ENCODE measurements at places on chromosomes 7 and 10. TPM values are rescaled to one million over a fixed set of nuclear protein-coding genes. Genes with fewer than 3 reads are reported as not detected.

DNA sequence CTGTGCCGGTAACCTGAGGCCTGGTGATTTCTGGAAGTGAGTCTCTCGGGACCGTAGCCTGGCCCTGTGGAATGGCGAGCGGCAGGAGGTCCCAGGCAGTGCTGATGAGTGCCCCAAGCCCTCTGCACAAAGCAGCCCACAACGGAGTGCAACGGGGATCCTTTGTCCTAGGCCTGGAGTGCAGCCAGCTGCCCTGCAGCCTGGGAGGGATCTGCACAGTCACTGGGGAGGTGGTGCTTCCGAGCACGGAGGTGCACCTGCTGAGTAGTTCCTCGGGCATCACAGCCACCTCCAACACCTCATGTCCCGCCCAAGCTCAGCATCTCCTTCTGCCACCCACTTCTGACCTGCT, 162.8 kb upstream of the ZMIZ1 start:
- no peaks in the 10 kb centered on the region for H3K4me1 ChIP-seq
- no peaks in the 10 kb centered on the region for H3K27me3 ChIP-seq
- no peak overlapping the region for H3K4me3 ChIP-seq
- no peak overlapping the region for H3K27ac ChIP-seq
- no peak for DNase-seq

GRCh38 chr7:96306385-96307125, 15.3 kb downstream of the SLC25A13 start:
- no peak for DNase-seq
- H3K36me3 ChIP-seq: no peaks in the 10 kb centered on the region
- H3K27ac ChIP-seq: no peak overlapping the region
- H3K4me1 ChIP-seq: peaks cover 39% of the 10 kb centered on the region
- H3K4me3 ChIP-seq: no peak overlapping the region

DNA sequence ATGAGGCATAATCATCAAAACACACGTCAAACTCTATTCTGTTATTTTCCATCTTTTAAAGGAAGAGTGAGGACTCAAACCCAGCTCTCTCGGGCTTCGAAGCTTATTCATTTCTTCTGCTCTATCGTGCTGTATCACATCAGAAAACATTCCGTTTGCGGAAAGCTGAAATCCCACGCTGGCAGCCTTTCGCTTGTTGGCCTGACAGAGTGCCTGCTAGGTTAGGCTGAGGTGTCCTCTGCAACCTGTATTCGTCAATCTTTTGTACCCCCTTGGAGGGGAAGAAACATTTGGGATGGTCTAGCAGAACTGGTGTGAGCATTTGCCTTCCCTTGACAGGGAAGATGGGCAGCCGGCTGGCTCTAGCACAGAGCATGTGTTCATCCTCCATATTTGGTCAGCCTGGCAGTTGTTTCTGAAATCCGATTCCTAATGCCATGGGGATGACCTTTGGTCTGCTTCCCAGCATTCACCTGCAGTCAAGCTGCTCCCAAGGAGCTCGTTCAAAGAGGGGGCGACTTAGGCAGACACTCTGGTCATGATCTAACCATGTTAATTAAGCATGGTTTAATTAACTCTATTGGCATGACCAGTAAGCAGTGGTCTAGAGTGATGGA, 55.2 kb downstream of the TACC2 start:
- H3K4me3 ChIP-seq: no peak overlapping the region
- no peaks in the 10 kb centered on the region for H3K27me3 ChIP-seq
- no peaks in the 10 kb centered on the region for H3K36me3 ChIP-seq
- H3K27ac ChIP-seq: peak overlapping the region; percentile 62
- DNase-seq: no peak

The CYTH3 gene
- 21.0 TPM for total RNA-seq

The STK32C gene
- 6.5 TPM for total RNA-seq

DNA sequence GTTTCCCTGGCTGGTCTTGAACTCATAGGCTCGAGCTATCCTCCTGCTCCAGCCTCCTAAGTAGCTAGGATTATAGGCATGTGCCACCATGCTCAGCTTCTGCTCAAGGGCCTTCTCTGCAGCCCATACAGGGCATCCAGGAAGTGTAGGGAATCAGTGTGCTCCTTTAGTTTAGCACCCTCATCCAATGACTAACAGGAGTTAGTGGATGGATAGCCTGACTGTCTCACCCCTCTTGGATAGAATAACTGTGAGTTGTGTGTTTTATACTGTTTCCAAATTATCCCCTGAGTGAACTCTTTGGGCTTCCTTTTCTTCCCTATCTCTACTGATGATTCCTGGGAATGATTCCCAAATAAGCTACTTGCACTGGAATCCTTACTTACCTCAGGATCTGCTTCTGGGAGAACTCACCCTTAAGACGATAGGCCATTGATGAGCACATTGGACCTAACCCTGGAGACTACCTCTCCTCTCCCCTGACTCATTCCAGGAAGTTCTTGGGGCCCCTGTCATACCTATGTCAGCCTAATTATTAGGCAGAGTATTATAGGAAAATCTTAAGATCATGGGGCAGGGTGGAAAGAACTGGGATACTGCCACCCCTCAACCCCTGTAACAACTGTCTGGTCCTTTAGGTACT, 18.5 kb downstream of the STRIP2 start:
- H3K4me3 ChIP-seq: no peak overlapping the region
- no peaks in the 10 kb centered on the region for H3K27me3 ChIP-seq
- no peak for DNase-seq

DNA sequence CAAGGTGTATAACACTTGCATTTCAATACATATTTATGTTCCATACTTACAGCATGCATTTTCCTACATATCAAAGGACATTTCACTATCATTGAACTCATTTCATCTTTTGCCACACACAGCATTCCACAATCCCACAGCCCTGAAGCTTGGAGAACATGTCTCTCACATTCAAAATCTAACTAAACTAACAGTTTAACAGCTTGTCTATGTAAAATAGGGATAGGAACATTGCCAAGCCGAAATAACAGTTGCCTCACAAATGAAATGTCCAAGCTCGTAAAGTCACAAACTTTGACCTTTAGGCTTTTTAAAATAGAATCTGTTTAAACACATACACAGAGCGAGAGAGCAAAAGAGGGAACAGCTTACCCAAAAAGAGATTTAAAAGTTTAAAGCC, 65.3 kb downstream of the HGF start:
- H3K27me3 ChIP-seq: no peaks in the 10 kb centered on the region
- H3K4me1 ChIP-seq: no peaks in the 10 kb centered on the region
- no peak overlapping the region for H3K27ac ChIP-seq
- H3K4me3 ChIP-seq: no peak overlapping the region
- peaks cover 26% of the 10 kb centered on the region for H3K36me3 ChIP-seq

- no peaks in the 10 kb centered on the region for H3K4me1 ChIP-seq
- no peaks in the 10 kb centered on the region for H3K36me3 ChIP-seq
- peaks cover 42% of the 10 kb centered on the region for H3K27me3 ChIP-seq
- no peak for DNase-seq
Observed at GRCh38 chr10:49694466-49694865, 15.0 kb downstream of the C10orf53 start.

The MYL10 gene
- total RNA-seq: not detected

DNA sequence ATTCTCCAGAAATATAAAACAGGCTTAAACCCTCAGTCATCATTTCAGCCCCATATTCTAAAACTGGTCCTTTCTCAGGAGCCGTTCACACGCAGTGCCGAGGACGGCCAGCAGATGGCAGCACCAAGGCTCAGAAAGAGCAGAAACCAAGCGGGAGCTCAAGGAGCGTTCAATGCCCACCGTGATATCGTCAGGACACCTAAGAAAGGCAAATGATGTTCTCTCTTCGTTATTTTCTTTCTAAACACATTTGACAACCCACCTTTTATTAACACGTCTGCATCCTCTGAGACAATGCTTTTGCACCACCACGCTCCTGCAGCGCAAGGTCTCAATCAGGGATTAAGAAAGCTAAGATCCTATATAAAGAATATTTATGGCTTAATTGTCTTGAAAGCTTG, 45.7 kb upstream of the RBM33 start:
- peak; percentile 86 for DNase-seq
- no peak overlapping the region for H3K27ac ChIP-seq
- H3K36me3 ChIP-seq: no peaks in the 10 kb centered on the region
- H3K4me3 ChIP-seq: no peak overlapping the region
- no peaks in the 10 kb centered on the region for H3K4me1 ChIP-seq
- H3K27me3 ChIP-seq: no peaks in the 10 kb centered on the region

DNA sequence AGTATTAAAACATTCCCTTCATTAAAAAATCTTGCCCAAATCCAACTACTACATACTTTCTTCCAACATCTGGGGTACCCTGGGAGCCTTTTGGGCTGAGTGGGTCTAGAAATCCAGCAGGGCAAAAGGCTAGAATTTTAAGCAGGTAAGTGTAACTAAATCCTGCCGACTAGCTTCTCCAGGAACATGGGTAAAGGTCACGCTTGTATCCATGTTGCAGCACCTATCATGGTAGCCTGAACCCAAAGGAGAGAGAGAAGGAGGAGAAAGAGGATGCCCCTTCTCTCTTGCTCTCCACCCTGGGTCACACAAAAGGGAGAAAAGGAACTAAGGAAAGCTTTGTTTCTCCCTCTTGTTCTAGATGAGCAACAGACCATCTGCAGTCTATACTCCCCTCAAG, 53.3 kb downstream of the ZNF680 start:
- H3K4me3 ChIP-seq: no peak overlapping the region
- no peaks in the 10 kb centered on the region for H3K4me1 ChIP-seq
- H3K36me3 ChIP-seq: peaks cover 6% of the 10 kb centered on the region
- no peak overlapping the region for H3K27ac ChIP-seq
- DNase-seq: no peak

DNA sequence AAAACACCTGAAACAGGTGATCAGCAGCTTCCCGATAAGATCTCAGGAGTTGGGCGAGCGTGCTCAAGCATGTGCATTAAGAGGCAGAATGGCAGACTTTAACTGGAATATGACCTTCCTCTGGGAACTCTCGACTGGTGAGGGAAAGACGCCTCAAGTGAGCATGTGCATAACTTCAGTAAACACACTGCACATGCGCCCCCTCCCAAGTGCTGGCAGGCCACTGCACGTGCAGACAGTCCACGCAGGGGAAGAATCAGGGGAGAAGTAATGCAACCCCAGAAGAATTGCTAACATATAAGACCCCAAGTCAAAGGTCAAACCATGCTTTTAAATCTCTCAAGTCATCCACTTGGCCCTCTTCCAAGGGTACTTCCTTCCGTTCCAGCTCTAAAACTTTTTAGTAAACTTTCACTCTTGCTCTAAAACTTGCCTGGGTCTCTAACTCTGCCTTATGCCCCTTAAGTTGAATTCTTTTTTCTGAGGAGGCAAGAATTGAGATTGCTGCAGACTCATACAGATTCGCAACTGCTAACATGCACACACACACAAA, 541.0 kb downstream of the TNS3 start:
- no peaks in the 10 kb centered on the region for H3K36me3 ChIP-seq
- H3K27me3 ChIP-seq: no peaks in the 10 kb centered on the region
- H3K4me3 ChIP-seq: no peak overlapping the region
- peaks cover 47% of the 10 kb centered on the region for H3K4me1 ChIP-seq
- DNase-seq: no peak

- no peak overlapping the region for H3K27ac ChIP-seq
- no peaks in the 10 kb centered on the region for H3K36me3 ChIP-seq
- peak overlapping the region; percentile 53 for H3K4me3 ChIP-seq
Observed at GRCh38 chr7:78769481-78770101, 683.9 kb downstream of the MAGI2 start.

DNA sequence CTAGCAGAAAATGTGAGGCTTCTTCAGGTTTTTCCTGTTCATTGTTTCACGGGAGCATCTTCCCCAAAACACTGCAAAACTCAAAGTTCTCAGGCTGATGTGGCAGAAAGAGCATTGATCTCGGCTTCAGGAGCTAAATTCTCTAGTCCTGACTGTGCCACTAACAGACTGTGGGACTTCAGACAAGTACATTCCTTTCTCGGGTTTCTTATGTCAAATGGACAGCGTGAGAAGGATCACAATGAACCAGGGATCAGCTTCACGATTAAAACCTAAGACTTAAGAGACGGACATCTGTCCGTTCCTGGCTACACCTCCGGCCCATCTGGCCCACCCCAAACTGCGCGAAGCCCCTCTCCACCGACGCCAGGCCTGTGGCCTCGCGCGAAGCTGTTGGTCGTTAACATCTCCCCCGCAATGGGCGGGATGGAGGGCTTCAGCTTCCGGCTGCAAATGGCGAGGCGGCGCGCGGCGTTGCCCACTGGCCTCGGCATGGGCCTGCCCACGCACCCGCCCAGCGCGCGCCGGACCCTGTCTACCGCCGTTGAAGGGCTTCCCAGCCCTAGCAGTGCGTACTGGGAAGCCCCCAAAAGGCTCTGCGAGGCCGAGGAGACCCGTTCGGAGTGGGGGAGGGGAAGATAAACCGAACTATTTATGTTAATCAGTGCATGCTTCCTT, 549 bp upstream of the DDX50 start:
- H3K27me3 ChIP-seq: no peaks in the 10 kb centered on the region
- peak overlapping the region; percentile 100 for H3K27ac ChIP-seq
- H3K4me3 ChIP-seq: peak overlapping the region; percentile 39
- peak; percentile 83 for DNase-seq

The CYP26A1 gene
- not detected for total RNA-seq

The TRPV5 gene
- not detected for total RNA-seq

DNA sequence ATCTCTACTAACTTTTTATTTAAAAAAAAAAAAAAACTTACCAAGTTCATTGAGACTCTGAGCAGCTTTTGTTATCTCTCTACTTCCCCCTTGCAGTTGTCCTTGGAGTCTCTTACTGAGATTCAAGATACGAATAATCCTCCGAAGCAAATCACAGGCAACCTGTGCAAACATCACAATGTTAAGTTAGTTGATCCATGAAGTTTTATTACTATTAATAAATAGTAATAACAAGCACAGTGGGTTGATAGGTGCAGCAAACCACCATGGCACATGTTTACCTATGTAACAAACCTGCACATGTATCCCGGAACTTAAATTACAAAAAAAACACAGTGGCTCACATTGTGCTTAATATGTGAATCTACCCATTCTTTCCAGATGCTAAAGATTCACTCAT, 36.5 kb downstream of the COG5 start:
- DNase-seq: no peak
- H3K27ac ChIP-seq: no peak overlapping the region
- H3K4me3 ChIP-seq: no peak overlapping the region
- H3K36me3 ChIP-seq: no peaks in the 10 kb centered on the region
- H3K27me3 ChIP-seq: no peaks in the 10 kb centered on the region

The ANKRD61 gene
- not detected for total RNA-seq

DNA sequence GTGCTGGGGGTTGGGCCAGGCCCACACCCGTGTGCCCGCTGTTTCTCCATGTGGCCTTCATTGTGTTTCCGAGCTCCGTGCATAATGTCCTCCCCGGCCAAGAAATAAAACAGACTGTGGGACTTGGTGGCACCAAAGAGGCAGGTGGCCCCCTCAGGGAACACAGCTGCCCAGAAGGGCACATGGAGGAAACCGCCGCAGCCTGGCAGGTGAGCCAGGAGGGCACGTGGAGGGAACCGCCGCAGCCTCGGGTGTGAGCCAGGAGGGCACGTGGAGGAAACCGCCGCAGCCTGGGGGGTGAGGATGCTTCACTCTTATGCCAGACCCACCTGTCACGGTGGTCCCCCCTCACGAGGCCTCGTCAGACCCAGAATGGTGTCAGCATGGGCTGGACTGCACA, 288.7 kb downstream of the WDR37 start:
- no peak overlapping the region for H3K27ac ChIP-seq
- peaks cover 3% of the 10 kb centered on the region for H3K27me3 ChIP-seq
- no peak overlapping the region for H3K4me3 ChIP-seq
- no peaks in the 10 kb centered on the region for H3K36me3 ChIP-seq

The TMEM213 gene
- not detected for total RNA-seq

GRCh38 chr7:77899516-77899915, 100.9 kb downstream of the PHTF2 start:
- DNase-seq: no peak
- H3K4me1 ChIP-seq: no peaks in the 10 kb centered on the region
- H3K4me3 ChIP-seq: no peak overlapping the region

GRCh38 chr10:106981452-106982075, 182.9 kb downstream of the SORCS1 start:
- no peaks in the 10 kb centered on the region for H3K27me3 ChIP-seq
- no peak overlapping the region for H3K27ac ChIP-seq
- no peaks in the 10 kb centered on the region for H3K4me1 ChIP-seq
- no peak for DNase-seq
- no peaks in the 10 kb centered on the region for H3K36me3 ChIP-seq

The LEP gene
- 2.3 TPM for total RNA-seq

Data from heart left ventricle (tissue), 16 donors.